NCI-H1417 treated with DMSO at 0.1 percent for 48 hours (cell line): ENCODE measurements at places on chromosomes 13 and 19.

GRCh38 chr19:5086230-5086629 is 117.3 kb downstream of the KDM4B start:
- no peak for DNase-seq

DNA sequence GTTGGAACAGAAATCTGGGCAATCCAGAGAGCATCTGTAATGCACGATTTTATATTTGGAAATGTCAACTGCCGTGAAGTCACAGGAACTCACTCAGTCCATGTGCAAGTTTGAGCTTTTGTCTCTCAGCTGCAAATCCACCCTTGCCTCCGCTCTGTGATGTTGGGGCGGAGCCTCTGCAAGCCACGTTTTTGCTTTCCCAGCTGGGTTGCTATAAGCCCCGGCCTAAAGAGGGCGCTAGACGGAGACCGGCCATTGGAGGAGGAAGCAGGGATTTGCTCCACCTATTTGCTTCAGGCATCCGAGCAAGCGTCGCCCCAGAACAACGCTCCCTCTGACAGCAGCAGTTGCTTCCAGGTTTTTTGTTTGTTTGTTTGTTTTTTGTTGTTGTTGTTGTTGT is 56.2 kb downstream of the TRPM4 start:
- no peak for DNase-seq

- no peak for DNase-seq
Observed at GRCh38 chr19:10601999-10602329, 14.9 kb upstream of the AP1M2 start.

DNA sequence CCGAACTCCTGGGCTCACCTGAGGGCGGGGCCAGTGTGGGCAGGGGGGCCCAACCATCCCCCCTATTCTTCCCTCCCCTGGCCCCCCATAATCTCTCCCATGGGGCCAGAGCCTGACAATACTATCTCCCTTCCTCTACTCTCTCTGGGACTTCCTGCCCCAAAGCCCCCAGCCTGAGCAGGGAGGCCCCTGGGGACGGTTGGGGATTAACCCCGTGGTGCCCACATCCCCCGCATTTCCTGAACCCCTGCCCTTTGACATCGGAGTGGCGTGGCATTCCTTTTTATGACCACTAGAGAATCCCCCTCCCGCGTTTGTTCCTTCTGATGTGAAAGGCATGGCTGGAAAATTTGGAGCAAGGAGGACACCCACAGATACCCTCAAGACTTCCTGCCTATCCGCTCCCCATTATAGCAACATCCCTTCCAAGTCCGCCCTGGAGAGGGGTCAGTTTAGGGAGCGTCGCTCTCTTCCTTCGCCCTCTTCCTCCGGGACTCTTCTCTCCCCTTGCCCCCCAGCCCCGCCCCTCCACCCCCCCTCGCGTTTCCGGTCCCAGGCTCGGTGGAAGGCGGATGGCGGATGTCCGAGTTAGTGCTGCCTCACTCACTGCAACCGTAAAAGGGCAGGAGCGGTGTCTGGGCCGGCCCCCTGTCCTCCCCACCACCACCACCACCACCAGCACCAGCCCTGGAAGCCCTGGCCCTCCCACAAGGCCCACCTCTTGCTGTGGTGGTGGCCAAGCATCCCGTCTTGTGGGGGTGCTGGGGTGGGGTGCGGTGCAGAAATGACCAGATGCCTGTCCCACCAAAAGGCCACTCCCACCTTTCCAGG is 1.8 kb downstream of the VASP start:
- DNase-seq, result no peak

- DNase-seq, result no peak
Observed at GRCh38 chr13:111288276-111288675, 32.2 kb upstream of the TEX29 start.

DNA sequence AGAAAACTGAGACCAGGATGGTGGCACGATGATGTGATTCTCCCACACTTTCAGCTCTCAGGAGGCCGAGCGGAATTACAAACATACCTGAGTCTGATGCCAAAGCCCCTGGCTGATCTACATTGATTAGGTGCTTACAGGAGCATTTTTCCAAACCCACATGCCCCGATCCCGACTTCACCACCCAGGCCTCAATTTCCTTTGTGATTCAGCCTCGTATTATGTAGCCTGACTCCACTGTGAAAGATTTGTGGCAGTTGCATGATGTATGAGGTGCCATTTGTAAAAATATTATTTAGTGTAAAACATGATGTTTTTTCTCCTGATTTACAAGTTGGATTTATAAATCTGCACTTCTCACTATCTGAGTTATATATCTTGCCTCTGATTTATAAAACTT is 118.0 kb downstream of the TSHZ3 start:
- no peak for DNase-seq

GRCh38 chr13:24986826-24987225 is 109.1 kb upstream of the PABPC3 start:
- DNase-seq, result no peak

DNA sequence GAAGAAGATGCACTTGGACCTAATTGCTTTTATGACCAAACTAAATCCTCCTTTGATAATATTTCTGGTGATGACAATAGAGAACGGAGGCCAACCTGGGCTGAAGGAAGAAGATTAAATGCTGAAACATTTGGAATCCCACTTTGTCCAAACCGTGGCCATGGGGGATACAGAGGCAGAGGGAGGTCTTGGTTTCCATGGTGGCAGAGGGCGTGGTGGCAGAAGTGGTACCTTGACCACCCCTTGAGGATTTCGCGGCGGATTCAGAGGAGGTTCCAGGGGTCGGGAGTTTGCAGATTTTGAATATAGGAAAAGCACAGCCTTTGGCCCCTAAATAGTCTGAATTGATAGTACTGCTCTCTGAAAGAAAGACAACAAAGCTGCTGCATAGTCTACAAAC is 7.2 kb upstream of the LILRB3 start:
- no peak for DNase-seq

- no peak for DNase-seq
Observed at GRCh38 chr13:94914895-94915294, 202.6 kb upstream of the SOX21 start.

DNA sequence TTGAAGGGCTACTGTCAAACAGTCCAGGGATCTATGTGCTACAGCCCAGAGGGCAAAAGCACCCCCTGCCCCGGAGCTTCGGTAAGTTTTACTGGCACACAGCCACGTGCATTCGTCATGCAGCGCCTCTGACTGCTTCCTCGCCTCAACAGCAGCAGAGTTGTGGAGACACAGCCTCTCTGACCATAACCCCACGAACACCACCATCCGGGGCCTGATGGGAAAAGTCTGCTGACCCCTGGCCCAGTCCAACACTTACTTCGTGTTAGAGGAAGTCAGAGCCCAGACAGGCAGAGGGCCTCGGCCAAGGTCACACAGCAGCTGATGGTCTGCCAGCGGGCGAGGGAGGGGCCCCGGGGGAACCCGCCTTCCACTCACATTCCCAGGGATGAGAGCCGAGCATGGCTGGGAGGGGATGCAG is 5.1 kb downstream of the CBARP start:
- DNase-seq, result no peak

DNA sequence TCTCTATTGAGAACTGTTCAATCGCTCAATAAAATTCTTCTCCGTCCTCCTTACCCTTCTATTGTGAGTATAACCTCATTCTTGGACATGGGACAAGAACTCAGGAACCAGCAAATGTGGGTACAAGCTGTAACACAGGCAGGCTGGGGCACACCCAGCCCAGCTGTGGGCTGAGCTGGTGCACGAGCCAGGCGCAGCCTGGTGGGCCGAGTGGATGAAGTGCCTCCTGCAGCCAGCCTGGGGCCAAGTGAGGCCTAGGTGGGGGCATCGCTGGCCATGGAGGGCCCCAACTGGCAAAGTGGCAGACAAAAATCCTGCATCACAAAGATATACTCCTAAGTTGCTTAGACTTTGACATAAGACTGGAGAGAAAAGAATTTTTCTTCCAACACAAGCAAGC is 57.9 kb upstream of the DIAPH3 start:
- no peak for DNase-seq

- DNase-seq, result no peak
Observed at GRCh38 chr19:33667881-33668280, 46.1 kb downstream of the CHST8 start.

DNA sequence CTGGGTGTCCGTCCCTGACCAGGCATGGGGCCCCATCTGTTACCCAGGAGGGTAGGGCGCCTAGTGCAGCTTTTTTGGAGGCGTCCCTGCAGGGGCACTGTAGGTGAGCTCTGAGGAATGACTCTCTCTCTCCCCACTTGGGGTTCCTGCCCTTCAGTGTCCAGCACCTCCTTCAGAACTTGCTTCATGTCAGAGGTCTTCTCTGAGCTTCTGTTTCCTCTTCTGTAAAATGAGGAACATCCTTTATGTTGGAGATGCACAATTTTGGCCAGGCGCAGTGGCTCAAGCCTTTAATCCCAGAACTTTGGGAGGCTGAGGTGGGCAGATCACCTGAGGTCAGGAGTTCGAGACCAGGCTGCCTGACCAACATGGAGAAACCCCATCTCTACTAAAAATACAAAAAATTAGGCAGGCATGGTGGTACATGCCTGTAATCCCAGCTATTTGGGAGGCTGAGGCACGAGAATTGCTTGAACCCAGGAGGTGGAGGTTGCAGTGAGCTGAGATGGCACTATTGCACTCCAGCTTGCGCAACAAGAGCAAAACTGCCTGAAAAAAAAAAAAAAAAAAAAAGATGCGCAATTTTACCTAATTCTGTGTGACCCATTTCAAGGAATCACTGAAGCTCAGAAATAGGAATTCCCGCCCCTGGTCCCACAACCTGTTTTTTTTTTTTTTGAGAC is 15.2 kb upstream of the PIK3R2 start:
- DNase-seq, result no peak

- DNase-seq, result no peak
Observed at GRCh38 chr19:4327252-4327876, 11.3 kb downstream of the STAP2 start.

DNA sequence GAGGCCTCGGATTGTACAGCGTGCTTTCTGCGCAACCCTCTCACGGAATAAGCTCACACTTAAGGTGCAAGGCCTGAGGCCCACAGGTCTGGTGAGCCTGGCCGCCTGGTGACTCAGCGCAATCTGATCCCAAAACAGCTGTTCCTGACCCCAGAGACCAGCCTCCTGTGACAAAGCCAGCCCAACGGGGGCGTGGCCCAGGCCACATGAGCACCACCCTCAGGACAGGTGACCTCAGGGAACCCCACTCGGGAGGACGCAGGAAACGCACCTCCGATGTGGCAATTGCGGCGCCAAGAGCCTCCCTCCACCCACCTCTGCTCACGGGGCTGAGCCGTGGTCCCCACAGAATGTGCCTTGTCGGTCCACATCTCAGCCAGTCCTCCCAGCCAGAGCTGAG is 26.4 kb downstream of the GRTP1 start:
- no peak for DNase-seq

GRCh38 chr13:68078874-68079273 is 848.7 kb upstream of the PCDH9 start:
- DNase-seq, result no peak

- no peak for DNase-seq
Observed at GRCh38 chr13:41075034-41075433, 13.7 kb downstream of the WBP4 start.

DNA sequence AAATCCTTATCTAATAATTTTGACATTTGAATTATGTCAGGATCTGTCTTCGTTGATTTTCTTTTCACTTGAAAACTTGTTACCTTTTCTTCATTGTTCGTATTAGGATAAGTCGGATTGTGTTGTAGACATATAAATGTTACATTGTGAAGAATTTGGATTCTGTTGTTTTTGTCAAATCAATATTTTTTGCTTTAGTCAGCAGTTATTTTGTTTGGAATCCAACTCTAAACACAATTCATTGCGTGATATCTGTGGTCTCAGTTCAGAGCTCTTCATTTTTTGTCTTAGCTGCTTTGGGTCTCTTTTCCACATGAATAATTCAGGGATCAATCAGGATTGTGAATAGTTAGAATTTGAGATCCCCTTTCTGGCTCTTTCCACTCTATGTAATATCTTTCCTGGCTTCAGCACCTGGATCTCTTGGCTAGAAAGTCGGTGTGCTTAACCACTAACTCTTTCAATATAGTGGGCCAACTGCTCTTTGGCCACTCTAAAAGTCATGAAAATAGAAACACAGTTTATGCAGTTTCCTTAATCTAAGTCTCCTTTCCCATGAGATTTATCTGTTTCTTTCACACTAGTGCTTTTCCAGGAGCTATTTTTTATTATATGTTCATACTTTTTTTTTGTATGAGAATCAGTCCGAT is 2494.2 kb upstream of the PCDH20 start:
- no peak for DNase-seq

DNA sequence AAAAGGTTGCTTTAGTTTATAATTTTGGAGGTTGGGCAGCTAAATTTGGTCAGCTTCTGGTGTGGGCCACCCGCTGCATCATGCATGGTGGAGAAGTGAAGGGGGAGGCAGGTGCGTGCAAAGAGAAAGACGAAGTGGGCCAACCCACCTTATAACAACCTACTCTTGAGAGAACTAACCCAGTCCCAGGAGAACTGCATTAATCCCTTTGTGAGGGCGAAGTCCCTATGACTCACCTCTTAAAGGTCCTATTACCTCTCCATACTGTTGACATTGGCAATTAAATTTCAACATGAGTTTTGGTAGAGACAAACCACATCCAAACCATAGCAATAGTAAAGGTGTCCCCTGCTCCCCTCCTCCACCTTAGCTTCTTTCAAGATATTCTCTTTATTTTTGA is 7.7 kb upstream of the FGF9 start:
- DNase-seq, result no peak

DNA sequence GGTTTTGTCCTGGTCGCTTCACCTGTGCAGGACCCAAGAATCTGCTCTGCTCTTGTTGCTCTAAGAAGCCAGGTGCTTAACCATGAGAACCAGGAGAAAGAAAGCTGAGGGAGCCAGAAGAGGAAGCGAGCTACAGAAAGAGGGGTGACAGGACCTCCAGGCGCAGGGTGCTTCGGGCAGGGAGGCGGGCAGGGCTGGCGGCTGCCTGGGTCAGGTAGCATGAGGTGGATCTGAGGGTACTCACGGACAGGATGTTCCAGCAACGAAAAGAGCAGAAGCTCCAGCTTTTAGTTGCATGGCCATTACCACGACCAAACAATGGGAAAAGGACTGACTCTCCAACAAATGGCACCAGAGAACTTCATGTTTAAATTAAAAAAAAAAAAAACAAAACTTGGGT is 59.9 kb downstream of the ZNF724 start:
- no peak for DNase-seq

DNA sequence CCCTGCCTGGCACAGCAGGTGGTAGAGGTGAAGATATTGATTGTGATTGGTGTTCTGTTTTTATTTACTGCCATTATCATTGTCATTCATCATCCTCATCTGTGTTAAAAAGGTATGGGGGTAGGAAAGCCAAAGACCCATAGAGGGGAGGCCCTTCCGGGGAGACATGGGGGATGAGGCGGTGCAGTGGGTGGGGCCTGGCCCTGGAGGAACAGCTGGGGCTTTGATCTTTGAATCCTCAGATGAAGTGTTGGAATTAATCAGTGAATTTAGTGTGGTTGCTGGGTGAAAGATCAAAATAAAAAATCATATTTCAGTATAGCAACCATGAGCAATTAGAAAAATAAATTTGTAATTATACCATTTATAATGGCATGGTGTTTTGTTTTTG is 7.4 kb downstream of the PTH2 start:
- DNase-seq, result no peak

GRCh38 chr13:60326273-60326672 is 70.7 kb upstream of the TDRD3 start:
- no peak for DNase-seq
